ENCODE measurements at places on chromosomes 6 and 20. TPM values are rescaled to one million over a fixed set of nuclear protein-coding genes. Genes with fewer than 3 reads are reported as not detected.

- peaks cover 17% of the 10 kb centered on the region for H3K36me3 ChIP-seq
- H3K27me3 ChIP-seq: no peaks in the 10 kb centered on the region
- H3K4me1 ChIP-seq: peaks cover 15% of the 10 kb centered on the region
These were observed 48.6 kb downstream of the UQCC1 start for GRCh38 chr20:35363190-35363589.

- no peaks in the 10 kb centered on the region for H3K4me1 ChIP-seq
- H3K36me3 ChIP-seq: no peaks in the 10 kb centered on the region
- no peaks in the 10 kb centered on the region for H3K27me3 ChIP-seq
- H3K27ac ChIP-seq: no peak overlapping the region
- no peak overlapping the region for H3K4me3 ChIP-seq
These were observed 134.4 kb upstream of the ASCC3 start for GRCh38 chr6:101015541-101015940.

RNF5 gene
- 48.0 TPM for total RNA-seq

- no peaks in the 10 kb centered on the region for H3K36me3 ChIP-seq
- H3K4me1 ChIP-seq: peaks cover 11% of the 10 kb centered on the region
- H3K4me3 ChIP-seq: no peak overlapping the region
- DNase-seq: no peak
These were observed 3.1 kb downstream of the SLX4IP start for GRCh38 chr20:10438217-10438616.

- peaks cover 29% of the 10 kb centered on the region for H3K27me3 ChIP-seq
- no peak overlapping the region for H3K27ac ChIP-seq
- H3K4me3 ChIP-seq: no peak overlapping the region
- no peak for DNase-seq
These were observed 61.1 kb upstream of the TBX18 start for GRCh38 chr6:84825461-84825860.

TDP2 gene
- 23.8 TPM for total RNA-seq

ENPP4 gene
- total RNA-seq: 4.4 TPM

- no peaks in the 10 kb centered on the region for H3K4me1 ChIP-seq
- H3K4me3 ChIP-seq: no peak overlapping the region
These were observed 21.9 kb upstream of the NPBWR2 start for GRCh38 chr20:64129146-64129782.

Measured in chondrocyte (in vitro differentiated cells).